ENCODE measurements at places on chromosomes 6 and 20.
A peak's percentile ranks its signal among the peaks of the same experiment; 100 is the strongest.

DNA sequence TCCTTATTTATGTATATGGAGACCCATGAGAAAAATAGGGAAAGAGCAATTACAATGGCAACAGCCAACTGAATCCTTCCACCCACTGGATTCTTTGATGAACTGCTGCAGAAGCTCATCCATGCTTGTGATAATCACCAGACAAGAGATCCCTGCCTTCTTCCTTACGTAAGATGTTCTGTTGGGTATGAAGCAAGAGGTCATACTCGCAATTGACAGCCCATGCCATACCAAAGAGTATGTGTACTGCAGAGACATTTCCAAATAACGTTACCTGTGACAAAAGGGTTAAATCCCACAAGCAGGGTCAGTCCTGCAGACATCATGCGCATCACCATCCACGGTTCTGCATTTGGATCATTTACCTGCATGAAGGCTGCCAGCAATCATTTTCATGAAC lies 27.8 kb downstream of the ELOVL5 start:
- DNase-seq = no peak

GRCh38 chr6:91167846-91168245 lies 581.0 kb upstream of the MAP3K7 start:
- DNase-seq = no peak

DNA sequence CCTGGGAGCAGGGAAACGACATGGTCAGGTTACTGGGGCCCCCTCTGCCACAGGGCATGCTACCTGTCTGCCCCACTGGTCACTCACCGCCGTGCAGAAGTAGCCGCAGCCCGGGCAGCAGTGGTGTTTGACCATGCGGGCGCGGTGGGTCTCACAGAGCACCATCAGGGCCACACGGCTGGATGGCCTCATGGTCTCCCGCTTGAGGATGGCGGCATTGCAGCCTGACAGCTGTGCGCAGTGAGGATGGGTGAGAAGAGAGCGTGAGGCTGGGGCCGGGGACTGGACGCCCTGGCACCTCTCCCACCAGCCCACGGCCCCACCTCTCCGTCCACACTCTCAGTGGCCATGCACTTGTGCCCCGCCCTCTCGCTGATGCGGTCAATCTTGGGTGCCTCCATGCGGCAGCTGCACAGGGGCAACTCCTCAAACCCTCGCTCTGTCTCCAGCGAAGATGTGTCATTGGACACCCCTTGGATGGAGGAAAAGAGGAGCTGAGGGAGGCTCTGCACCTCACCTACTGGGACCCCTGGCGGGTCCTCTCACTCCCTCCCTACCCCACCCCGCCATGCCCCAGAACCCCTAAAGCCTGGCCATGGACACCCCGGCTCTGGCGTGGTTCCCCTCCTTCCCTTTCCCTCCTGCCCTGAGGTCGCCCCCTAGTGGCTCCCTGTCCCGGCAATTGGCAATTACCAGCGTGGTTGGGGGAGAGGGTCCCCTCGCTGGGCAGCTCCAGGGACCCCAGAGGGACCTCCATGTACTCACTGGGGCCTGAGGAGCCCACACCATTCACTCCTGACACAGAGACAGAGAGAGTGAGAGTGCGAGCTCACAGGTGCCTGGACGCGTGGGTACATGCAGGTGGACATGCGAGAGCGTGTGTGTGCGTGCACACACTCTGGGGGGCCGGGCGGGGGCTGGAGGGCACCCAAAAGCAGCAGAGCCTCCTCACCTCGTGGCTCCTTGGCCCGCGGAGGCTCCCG lies 8.9 kb downstream of the EHMT2 start:
- peak; percentile 67 for DNase-seq

DNA sequence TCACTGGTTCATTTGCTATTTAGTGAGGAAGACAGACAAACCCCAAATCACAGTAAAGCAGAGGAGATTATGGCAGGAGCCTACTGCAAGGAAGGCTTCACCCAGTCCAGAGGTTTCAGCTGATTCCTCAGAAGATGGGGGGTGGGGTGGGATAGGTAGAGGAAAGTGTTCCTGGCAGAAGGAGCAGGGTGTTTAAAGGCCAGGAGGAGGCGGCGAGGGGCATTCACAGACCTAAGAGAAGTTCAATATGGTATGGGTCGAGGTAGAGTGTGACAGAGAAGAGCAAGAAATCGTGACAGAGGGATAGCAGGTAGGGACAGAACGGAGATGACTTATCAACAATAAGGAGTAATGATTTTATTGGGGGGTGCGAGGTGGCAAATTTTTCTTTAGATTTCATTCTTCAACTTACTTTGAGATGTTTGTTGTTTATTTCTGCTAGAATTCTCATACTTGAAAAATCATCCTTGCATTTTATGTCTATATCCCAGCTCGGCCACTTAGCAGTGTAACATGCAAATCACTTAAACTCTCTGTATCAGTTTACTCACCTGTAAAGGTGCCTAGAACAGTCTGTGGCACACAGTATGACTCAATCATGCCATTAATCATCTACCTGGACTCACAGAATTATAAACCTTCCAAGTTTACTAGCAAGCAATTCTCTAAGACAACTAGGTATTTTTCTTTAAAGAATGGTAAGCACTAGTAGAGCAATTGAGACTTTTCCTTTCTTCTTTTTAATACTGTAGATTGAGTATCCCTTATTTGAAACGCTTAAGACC lies 176.7 kb downstream of the REV3L start:
- DNase-seq = no peak

GRCh38 chr6:138011413-138011812 lies 95.8 kb downstream of the PERP start:
- no peak for DNase-seq

DNA sequence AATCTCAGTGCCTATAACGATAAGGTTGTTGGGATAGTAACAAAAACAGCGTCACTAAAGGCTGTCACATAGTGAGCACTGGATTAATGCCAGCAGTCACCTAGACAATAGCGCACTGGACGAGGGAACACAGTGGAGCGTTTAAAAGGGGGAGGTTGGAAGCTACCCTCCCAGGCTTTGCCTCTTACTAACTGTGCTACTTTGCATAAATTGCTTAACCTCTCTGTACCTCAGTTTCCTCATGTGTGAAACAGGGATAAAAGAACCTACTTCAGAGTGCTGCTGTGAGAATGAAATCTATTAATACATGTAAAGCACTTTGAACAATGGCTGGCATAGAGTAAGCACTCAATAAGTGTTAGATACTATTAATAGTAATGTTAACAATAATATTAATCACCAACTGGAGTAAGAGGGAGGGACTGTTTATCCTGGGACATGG lies 10.5 kb downstream of the BCL2L1 start:
- DNase-seq = no peak

- no peak for DNase-seq
Observed at GRCh38 chr20:21701171-21701876, 4.1 kb upstream of the PAX1 start.

DNA sequence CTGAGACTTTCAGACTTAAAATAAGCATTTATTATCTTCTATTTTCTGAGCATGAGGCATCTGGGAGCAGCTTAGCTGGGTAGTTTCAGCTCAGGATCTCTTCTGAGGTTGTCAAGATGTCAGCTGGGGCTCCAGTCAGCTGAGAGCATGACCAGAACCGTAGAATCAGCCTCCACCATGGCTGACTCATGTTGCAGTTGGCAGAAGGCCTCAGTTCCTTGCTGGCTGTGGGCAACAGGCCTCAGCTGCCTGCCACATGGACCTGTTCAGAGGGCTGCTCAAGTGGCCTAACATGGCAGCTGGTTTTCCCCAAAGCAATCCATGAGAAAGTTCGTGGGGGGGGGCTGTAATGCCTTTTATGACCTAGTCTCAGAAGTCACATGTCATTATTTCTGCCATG lies 142.3 kb downstream of the LY86 start:
- no peak for DNase-seq

DNA sequence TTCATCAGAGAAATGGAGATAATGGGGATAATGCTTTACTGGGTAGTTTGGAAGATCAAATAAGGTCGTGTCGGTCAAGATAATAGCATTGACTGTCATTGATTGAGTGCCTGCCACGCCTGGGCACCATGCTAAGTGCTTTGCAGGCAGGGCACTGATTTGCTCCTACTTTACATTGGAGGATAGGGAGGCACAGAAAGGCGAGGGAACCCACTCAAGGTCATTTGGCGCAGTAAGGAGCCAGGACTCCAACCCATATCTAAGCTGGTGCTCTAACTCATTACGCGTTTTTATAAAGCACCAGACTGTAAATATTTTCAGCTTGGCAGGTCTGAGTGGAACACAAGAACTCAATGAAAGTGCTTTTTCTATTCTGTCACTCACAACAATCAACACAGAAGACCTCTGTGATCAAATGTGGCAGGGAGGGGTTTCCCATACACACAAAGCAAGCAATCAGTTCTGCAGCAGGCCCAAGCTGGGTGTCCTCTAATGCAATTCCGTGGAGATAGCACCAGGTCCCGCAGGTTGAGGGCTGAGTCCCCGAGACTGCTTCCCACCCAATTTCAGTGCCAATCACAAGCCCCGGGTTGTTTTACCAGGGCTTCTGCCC lies 373.6 kb downstream of the CDH26 start:
- DNase-seq = no peak

- no peak for DNase-seq
Observed at GRCh38 chr6:37209461-37210205, 39.7 kb downstream of the PIM1 start.

- DNase-seq = no peak
Observed at GRCh38 chr6:21354805-21355238, 238.7 kb upstream of the SOX4 start.

- no peak for DNase-seq
Observed at GRCh38 chr20:58695895-58696375, 3.3 kb downstream of the NPEPL1 start.

GRCh38 chr6:109028439-109028838 lies 66.2 kb downstream of the SESN1 start:
- no peak for DNase-seq

DNA sequence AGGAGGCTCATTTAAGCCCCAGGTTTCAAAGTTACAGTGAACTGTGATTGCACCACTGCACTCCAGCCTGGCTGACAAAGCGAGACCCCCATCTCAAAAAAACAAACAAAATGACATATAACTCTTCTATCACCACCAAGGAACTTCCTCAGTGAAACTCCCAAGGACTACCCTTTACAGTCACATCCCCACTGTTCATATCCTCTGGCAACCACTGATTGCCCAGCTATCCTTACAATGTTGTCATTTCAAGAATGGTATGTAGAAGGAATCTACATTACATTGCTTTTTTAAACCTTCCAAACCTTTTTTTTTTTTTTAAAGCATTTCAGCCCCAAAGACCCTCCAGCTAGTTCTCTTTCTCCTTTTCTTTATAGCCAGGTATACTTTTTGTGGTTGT lies 123.1 kb upstream of the CARMIL1 start:
- no peak for DNase-seq

DNA sequence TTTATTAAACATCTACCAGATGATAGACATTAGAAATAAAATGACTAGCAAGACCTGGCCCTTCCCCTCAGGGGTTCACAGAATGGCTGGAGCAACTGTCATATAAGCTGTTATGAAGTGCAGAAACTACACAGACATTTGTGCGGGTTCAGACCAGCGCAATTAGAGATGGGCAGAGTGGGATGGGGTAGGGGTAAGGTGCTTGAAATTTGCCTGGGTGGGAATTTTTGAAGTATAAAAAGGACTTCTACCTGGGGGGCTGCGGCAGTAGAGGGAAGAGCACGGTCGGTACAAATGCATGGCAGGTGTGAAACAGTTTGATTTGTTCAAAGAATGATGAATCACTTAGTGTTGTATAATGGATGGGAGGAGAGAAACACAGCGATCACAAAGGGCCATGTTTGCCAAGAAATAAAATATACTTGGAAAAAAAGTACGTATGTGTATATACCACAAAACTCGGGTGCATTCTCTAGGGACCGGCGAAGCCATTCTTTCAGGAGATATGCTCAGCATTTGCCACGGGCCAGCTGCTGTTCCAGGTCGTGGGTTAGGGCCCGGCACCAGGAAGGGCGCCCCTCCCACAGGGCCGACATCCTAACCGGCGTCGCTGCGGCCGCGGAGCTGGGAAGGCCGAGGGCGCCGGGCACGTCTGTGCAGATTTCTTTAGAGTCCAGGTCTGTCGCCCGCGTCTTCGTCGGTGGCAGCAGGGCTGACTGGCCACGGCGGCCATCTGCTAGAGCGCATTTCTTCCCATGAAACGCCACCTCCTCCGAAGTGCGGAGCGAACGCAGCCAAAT lies 809 bp upstream of the NOL7 start:
- DNase-seq = no peak

GRCh38 chr6:44682987-44683779 lies 295.7 kb downstream of the CDC5L start:
- no peak for DNase-seq

DNA sequence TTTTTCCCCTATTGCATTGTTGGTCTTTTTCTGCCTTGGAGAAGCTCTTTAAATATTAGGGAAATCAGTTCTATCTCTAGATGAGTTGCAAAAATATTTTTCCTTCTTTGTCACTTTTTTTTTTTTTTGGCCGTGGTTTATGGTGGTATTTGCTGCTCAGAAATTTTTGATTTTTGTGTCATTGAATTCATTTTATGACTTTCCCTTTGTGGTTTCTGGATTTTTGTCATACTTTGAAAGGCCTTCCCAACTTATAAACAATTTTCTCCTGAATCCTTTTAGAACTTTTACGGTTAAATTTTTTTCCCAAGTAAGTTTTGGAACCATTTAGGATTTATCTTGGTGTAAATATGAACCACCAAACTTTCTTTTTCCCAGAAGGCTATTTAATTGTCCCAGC lies 145.6 kb downstream of the GJA10 start:
- DNase-seq = no peak

GRCh38 chr6:13924949-13925881 lies at the start of gene RNF182:
Gene RNF182, plus strand, starts transcription at chr6:13924952. Its CDS starts 52,168 bp downstream, at chr6:13977120.
- peak; percentile 68 for DNase-seq

DNA sequence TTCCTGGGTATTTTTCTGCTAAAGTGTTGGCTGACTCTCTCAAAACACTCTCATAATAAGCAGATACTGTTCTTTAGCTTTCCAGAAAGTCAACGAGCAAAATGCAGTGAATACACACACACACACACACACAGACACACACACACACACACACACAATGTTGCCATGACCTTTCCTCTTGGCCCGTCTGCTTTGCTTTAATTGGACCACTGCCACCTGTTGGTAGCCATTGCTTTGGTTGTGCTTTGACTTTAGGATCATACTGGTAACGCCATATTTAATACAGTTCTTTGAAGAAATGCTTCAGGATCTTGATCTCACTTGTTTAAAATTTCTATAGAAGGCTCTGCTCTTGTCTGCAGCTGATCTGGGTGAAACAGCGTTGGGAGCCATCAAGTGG lies 4.4 kb downstream of the FIG4 start:
- no peak for DNase-seq
